ENCODE measurements at places on chromosomes 2 and 18. TPM values are rescaled to one million over a fixed set of nuclear protein-coding genes. Genes with fewer than 3 reads are reported as not detected.

Gene NYAP2
- polyA plus RNA-seq: not detected

Gene NTSR2
- polyA plus RNA-seq: not detected

Gene IL1RL2
- 0.05 TPM for polyA plus RNA-seq

Gene CDC42EP3
- 105 TPM for polyA plus RNA-seq

Gene ODC1
- polyA plus RNA-seq: 253 TPM

GRCh38 chr2:61356958-61357350 lies 113.9 kb downstream of the USP34 start:
- H3K27ac ChIP-seq: no peak overlapping the region
- H3K36me3 ChIP-seq: peaks cover 46% of the 10 kb centered on the region
- no peak overlapping the region for H3K4me3 ChIP-seq
- H3K4me1 ChIP-seq: no peaks in the 10 kb centered on the region

DNA sequence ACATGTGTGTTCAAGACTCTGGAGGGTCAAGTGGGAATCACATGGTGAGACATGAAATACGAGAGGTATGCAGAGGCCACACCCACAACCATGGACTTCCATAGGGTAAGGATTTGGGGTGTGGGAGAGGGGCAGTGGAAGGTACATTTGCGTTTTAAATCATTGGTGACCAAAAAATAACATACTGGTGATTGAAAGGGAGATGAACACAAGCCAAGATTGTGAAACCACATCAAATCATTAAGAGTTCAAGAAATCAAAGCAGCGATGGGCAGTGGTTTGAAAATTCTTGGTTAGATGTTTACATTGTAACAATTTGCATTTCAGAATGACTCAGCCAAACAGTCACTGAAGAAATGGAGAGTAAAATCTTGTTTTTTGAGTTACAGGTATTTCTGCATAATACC lies 1.9 kb upstream of the CABYR start:
- H3K36me3 ChIP-seq: peaks cover 14% of the 10 kb centered on the region
- H3K4me1 ChIP-seq: peaks cover 4% of the 10 kb centered on the region
- no peak overlapping the region for H3K4me3 ChIP-seq
- no peaks in the 10 kb centered on the region for H3K27me3 ChIP-seq
- no peak overlapping the region for H3K27ac ChIP-seq
- DNase-seq: no peak

DNA sequence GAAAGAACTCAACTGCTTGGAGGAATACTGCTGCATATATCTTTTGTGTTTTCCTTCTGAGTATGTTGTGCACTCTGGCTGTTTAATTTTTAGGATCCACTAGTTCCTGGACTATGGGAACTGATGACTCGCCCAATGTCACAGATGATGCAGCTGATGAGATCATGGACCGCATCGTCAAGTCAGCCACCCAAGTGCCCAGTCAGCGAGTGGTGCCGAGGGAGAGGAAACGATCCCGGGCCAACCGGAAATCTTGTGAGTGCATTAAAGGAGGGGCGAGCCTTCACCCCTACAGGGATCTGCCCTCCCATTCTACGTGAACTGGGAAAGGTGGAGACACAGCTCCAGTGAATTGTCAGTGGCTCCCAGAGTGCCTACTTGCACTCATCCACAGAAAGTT lies 59.6 kb downstream of the TPGS2 start:
- no peaks in the 10 kb centered on the region for H3K27me3 ChIP-seq
- no peak overlapping the region for H3K27ac ChIP-seq
- no peaks in the 10 kb centered on the region for H3K4me1 ChIP-seq
- H3K36me3 ChIP-seq: no peaks in the 10 kb centered on the region
- no peak for DNase-seq

DNA sequence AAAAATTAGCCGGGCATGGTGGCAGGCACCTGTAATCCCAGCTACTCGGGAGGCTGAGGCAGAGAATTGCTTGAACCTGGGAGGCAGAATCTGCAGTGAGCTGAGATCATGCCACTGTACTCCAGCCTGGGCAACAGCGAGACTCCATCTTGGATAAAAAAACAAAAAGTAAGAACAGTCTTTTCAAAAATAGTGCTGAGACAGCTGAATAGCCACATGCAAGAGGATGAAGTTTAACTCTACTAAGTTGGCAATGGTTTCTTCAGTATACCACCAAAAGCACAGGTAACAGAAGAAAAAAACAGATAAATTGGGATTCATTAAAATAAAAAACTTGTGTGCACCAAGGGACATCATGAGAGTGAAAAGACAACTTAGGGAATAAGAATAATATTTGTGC lies 112.4 kb downstream of the HS6ST1 start:
- H3K4me3 ChIP-seq: no peak overlapping the region
- no peak for DNase-seq
- H3K4me1 ChIP-seq: no peaks in the 10 kb centered on the region
- no peaks in the 10 kb centered on the region for H3K27me3 ChIP-seq

GRCh38 chr2:147110317-147110716 lies 734.5 kb upstream of the ACVR2A start:
- H3K4me1 ChIP-seq: no peaks in the 10 kb centered on the region
- no peak for DNase-seq
- no peaks in the 10 kb centered on the region for H3K27me3 ChIP-seq
- no peak overlapping the region for H3K4me3 ChIP-seq

GRCh38 chr2:146458585-146458984 lies 1386.2 kb upstream of the ACVR2A start:
- DNase-seq: no peak
- H3K36me3 ChIP-seq: no peaks in the 10 kb centered on the region
- H3K27me3 ChIP-seq: no peaks in the 10 kb centered on the region
- H3K27ac ChIP-seq: no peak overlapping the region
- H3K4me1 ChIP-seq: no peaks in the 10 kb centered on the region

DNA sequence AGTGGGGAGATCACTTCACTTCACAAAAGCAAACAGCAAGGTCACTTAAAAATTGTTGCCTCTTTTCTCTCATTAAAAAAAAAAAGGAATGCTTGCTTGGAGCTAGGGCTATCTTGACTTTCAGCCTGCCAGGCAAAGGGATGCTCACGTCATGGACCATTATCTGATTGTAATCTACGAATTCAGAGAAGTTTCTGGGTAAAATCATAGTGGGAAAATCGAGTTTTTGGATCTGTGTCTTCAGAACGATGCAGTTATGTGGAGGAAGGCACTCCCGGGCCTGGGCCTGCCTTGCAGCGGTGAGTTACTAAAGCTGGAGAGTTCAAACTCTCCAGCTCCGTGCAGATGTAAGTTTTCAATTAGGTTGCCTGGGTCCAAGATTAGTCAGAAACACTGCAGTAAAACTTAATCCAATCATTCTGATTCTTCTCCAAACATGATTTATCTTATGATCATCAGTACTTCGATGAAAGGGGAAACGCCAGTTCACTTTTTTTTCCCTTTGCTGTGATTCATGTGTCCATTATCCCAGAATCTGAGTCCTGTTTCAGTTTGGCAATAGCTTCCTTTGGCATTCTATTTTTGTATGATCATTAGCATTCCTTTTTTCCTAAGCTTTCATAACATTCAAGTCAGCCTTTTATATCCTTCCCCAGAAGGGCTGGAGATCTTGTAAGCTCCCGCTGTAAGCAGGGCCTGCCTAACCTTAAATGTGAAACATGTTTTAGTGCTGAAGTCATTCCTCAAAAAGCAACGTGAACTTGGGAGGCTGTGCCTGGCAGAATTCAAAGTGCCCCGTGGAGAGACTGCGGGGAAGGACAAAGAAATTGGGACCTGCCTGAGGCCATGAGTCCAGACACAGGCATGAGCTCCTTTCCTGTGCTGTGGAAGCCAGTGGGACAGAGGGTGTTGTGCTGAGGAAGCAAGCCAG lies 119.3 kb upstream of the TWIST2 start:
- peak; percentile 34 for DNase-seq
- peaks cover 10% of the 10 kb centered on the region for H3K4me1 ChIP-seq

- H3K4me1 ChIP-seq: peaks cover 20% of the 10 kb centered on the region
- DNase-seq: no peak
- H3K36me3 ChIP-seq: peaks cover 5% of the 10 kb centered on the region
- no peak overlapping the region for H3K4me3 ChIP-seq
- H3K27ac ChIP-seq: no peak overlapping the region
Measured at GRCh38 chr2:239073270-239073669, 225.4 kb downstream of the TWIST2 start.

DNA sequence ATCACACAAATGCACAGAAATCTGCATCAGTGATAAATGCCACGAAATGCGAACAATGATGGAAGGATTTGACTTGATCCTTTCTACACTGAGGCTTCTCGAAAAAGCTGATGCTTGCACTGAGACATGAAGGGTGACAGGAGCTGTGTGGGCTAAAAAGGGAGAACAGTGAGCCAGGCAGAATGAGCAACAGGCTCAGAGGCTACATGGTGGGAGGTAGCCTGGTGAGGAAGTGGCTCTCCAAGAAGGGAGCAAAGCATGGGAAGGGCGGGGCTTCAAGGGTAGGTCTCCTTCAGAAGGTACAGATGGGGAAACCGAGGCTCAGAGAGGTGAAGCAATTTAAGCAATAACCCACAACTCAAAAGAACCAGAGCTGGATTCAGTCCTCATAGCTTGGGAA lies 82.4 kb downstream of the TRIM43 start:
- no peak overlapping the region for H3K27ac ChIP-seq
- no peaks in the 10 kb centered on the region for H3K27me3 ChIP-seq
- peaks cover 17% of the 10 kb centered on the region for H3K4me1 ChIP-seq
- no peak overlapping the region for H3K4me3 ChIP-seq

- DNase-seq: no peak
- peaks cover 11% of the 10 kb centered on the region for H3K4me1 ChIP-seq
- no peak overlapping the region for H3K27ac ChIP-seq
- H3K36me3 ChIP-seq: no peaks in the 10 kb centered on the region
Measured at GRCh38 chr2:191243154-191243553, 2.0 kb upstream of the MYO1B start.

- 0 out of 2 replicates have a peak overlapping the region, but pooled peaks have one; percentile 35 for H3K27ac ChIP-seq
- no peaks in the 10 kb centered on the region for H3K36me3 ChIP-seq
- DNase-seq: no peak
- H3K4me3 ChIP-seq: peak overlapping the region; percentile 46
- peaks cover 33% of the 10 kb centered on the region for H3K4me1 ChIP-seq
- no peaks in the 10 kb centered on the region for H3K27me3 ChIP-seq
Measured at GRCh38 chr2:235665661-235666212, 171.9 kb downstream of the AGAP1 start.

DNA sequence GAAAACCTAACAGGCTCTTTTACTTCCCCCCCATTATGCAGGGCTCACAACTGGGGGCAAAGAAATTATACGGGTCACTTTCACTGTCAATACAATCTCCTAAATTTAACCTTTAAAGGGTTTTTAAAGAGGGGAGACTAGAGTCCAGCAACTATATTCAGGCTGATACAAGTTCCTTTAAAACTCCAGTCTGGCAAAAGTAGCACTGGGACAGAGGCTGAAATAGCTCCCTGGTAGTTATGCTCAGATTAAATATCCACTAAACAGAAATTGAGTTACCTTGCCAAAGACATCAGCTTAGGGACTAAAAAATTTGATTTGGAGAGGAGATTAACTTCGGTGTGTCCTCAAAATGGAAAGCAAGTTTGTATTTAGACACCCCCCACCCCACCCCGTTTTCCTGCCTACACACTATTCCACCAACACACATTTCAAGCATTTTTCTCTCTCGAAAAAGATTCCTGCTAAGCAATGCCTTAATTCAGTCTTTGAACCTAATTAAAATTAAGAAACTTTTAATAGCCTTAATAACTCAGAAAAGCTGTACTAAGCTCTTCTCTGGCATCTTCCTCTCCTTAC lies 127.2 kb downstream of the OSBPL1A start:
- H3K4me3 ChIP-seq: peak overlapping the region; percentile 61
- H3K27me3 ChIP-seq: no peaks in the 10 kb centered on the region
- H3K4me1 ChIP-seq: peaks cover 12% of the 10 kb centered on the region
- H3K27ac ChIP-seq: no peak overlapping the region
- no peak for DNase-seq

DNA sequence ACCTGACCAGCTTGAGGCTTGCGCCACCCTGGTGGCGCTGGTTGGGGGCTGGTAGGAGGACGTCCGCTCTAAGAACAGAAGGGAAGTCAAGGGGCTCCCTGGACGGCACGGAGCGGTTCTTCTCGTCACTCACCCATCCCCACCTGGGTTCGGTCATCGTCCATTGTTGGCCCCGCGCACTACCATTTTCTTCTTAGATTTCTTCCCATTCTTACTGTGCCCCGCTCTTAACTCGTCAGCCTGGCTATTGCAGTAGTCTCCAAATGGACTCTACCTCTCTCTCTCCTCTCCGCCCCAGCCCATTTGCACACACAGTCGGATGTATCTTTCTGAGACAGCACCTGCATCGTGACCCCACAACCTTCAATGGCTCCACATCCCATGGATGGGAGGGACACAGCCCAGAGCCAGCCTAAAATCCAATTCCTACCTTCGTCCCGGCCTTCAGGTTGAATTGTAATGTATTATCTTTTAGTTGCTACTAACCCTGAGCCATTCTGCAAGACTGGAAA lies 814 bp upstream of the RAB1A start:
- H3K4me3 ChIP-seq: peak overlapping the region; percentile 63
- no peak for DNase-seq
- H3K4me1 ChIP-seq: peaks cover 6% of the 10 kb centered on the region
- H3K27ac ChIP-seq: peak overlapping the region; percentile 87
- no peaks in the 10 kb centered on the region for H3K36me3 ChIP-seq

- H3K27ac ChIP-seq: peak overlapping the region; percentile 84
- DNase-seq: no peak
- no peak overlapping the region for H3K4me3 ChIP-seq
- H3K27me3 ChIP-seq: no peaks in the 10 kb centered on the region
- H3K4me1 ChIP-seq: peaks cover 29% of the 10 kb centered on the region
- no peaks in the 10 kb centered on the region for H3K36me3 ChIP-seq
Measured at GRCh38 chr18:363301-364085, 95.6 kb upstream of the THOC1 start.

DNA sequence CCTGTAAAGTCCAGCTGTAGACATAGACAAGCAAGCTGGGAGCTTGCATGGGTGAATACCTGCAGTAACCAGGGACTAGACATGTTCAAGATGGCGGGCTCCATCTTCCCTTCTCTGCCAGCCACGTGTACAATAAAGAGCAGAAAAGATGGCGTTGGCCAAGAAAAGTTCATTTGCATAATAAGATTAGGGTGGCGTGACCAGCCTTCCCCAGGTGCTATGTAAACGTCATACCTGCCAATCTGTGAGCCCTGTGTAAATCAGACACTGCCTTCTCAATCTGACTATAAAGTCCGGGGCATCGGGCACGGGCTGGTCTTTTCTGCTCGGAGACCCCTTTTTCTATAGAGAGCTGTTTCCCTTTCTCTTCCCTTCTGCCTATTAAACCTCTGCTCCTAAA lies 101.6 kb upstream of the XPO1 start:
- no peaks in the 10 kb centered on the region for H3K27me3 ChIP-seq
- no peak overlapping the region for H3K27ac ChIP-seq
- no peaks in the 10 kb centered on the region for H3K36me3 ChIP-seq
- DNase-seq: no peak

GRCh38 chr2:8061219-8061618 lies 620.6 kb upstream of the ID2 start:
- no peaks in the 10 kb centered on the region for H3K27me3 ChIP-seq
- no peaks in the 10 kb centered on the region for H3K36me3 ChIP-seq
- H3K4me1 ChIP-seq: no peaks in the 10 kb centered on the region
- no peak overlapping the region for H3K4me3 ChIP-seq
- no peak overlapping the region for H3K27ac ChIP-seq

DNA sequence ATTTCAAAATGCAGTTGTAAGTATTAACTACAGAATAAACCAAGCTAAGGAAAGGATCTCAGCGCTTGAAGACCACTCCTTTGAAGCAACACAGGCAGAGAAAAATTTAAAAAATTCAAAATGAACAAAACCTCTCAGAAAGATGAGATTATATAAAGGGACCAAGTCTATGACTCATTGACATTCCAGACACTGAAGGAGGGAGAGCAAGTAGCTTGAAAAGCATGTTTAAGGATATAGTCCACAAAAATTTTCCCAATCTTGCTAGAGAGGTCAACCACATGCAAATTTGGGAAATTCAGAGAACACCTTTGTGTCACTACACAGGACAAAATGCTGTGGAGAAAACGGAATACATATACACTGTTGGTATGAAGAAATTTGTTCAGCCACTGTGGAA lies 112.6 kb upstream of the MC4R start:
- no peaks in the 10 kb centered on the region for H3K4me1 ChIP-seq
- H3K27ac ChIP-seq: no peak overlapping the region
- no peaks in the 10 kb centered on the region for H3K27me3 ChIP-seq
- H3K4me3 ChIP-seq: no peak overlapping the region
- no peak for DNase-seq
- H3K36me3 ChIP-seq: no peaks in the 10 kb centered on the region
